ENCODE measurements at places on chromosomes 1 and 21. TPM values are rescaled to one million over a fixed set of nuclear protein-coding genes. Genes with fewer than 3 reads are reported as not detected.

The CD84 gene
- total RNA-seq, result 14.4 TPM

The KRTAP11-1 gene
- total RNA-seq, result not detected

GRCh38 chr1:56525489-56526041, 53.8 kb downstream of the PLPP3 start:
- peaks cover 76% of the 10 kb centered on the region for H3K4me1 ChIP-seq
- DNase-seq, result peak; percentile 58
- no peaks in the 10 kb centered on the region for H3K36me3 ChIP-seq
- peak overlapping the region; percentile 69 for H3K27ac ChIP-seq

GRCh38 chr1:112798292-112798691, 83.2 kb upstream of the PPM1J start:
- H3K36me3 ChIP-seq, result no peaks in the 10 kb centered on the region
- H3K4me3 ChIP-seq, result no peak overlapping the region
- H3K4me1 ChIP-seq, result peaks cover 17% of the 10 kb centered on the region
- H3K27me3 ChIP-seq, result no peaks in the 10 kb centered on the region

- no peak overlapping the region for H3K4me3 ChIP-seq
- no peaks in the 10 kb centered on the region for H3K27me3 ChIP-seq
- no peak for DNase-seq
- no peak overlapping the region for H3K27ac ChIP-seq
Measured at GRCh38 chr21:25568246-25568645, 39.0 kb downstream of the MRPL39 start.

All from Karpas-422 (cell line).